ENCODE measurements at places on chromosomes 12 and 14.

DNA sequence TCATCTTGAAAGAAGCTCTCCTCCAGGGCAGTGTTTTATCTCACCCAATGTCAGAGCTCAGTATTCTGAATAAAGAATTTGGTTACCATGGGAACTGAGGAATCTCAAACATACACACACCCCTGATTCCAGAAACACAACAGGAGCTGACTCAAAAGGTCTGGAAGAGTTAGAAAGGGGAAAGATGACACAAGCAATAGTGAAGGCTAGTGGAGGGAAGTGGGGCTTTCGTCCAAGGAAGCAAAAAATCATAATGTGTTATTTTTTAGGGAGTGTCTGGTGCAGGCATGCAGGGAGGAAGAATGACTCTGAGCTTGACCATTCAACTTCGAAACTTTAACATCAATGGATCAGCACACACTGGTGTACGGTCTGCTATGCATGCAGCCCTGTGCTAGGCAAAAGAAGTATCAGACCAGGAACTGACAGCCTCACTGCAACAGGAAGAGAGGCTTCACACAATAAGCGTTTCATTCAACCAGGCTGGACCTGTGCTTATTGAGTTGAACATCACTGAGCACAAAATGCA is 20.3 kb downstream of the HEBP1 start:
- no peak for DNase-seq

DNA sequence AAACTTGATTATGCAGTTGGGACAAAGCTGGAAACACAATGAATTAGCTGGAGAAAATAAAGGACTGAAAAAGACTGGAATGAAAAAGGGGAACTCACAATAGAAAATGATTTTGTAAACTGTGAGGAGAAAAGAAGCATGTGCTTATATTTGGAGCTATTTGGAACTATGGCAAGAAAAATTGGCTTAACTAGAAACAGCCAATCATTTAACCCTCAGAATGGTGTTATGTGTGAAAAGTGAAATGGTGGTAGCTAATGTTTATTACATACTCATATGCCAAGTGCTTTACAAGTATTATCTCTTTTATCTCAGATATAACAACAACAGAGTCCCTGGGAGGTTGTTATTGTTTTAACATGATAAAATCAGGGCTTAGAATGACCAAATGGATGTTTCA is 583.1 kb upstream of the SEL1L start:
- no peak for DNase-seq

GRCh38 chr14:93720981-93721483 is 67.3 kb downstream of the PRIMA1 start:
- DNase-seq, result no peak

DNA sequence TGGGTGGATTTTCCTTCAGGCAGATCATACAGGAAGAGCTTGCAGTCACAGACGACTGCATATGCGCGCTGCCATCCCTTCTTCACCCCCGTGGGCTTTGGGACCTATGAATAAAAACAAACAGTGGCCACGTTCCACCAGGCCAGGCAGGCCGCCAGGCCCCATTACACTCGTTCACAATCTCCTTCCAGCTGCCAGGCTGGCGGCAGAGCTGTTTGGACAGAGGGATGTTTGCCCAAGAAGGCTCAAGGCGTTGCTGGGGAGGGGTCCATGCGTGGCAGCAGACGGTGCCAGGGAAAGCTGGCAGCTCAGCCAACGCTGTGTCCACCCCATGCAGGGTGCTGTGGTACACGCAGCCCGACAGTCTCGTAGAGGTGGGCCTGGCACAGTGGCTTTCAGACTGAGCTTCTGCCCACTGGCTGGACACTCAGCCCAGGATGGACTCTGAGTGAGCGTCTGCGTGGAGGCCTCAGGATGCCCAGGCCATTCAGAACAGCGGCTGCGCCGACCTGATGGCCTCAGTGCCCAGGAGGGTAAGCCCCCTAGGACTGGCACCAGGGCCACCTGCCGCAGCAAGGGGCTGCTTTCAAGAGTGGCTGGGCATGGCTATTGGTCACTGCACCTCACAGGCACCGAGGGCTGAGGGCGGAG is 27.5 kb downstream of the AMN start:
- DNase-seq, result no peak

DNA sequence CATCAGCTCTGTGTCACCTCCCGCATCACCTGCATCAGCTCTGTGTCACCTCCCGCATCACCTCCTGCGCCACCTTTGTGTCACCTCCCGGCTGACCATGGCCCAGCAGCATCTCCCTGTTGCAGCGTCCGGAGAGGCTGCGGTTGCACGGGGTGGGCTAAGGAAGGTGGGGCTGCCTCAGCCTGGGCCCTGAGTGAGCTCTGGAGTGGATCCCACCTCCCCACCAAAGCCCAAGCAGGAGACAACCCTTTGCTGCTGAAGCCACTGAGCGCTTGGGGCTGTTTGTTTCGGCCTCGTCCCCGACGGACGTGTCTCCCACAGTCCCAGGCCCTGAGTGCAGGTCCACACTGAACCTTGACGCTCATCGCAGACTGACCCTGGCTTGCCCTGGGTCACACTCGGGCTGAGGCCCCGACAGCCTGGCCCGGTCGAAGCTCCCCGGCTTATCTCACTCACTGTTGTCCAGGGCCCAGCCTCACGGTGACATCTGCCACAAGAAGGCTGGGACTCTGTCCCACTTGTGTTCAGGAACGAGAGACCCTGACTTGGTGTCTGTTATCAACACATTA is 12.2 kb downstream of the TMEM121 start:
- DNase-seq, result no peak

DNA sequence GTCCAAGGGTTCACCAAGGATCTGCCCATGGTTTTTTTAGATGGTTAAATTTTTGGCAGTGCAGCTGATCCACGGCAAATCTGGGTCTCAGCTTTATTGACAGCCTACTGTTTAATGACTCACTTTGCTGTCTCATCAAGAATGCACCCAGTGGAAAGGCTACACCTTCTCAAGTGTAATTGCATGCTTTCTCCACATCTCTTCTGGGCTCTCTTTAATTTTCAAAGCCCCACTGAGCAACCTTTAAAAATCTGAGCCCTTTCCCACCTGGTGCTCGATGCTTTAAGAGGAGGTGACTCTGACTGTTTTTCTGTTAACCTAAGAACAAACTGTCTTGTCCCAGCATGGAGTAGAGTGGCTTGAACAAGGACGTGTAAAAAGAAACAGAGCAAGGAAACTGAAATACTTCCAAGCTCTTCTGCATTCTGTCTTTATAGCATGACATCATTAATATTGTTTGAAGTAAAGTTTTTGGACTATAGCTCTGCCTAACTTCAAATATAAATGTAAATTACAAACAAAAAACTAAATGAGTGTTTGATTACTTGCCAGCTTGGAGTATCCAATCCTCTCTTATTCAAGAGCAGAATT is 214.2 kb upstream of the KRR1 start:
- DNase-seq, result no peak

DNA sequence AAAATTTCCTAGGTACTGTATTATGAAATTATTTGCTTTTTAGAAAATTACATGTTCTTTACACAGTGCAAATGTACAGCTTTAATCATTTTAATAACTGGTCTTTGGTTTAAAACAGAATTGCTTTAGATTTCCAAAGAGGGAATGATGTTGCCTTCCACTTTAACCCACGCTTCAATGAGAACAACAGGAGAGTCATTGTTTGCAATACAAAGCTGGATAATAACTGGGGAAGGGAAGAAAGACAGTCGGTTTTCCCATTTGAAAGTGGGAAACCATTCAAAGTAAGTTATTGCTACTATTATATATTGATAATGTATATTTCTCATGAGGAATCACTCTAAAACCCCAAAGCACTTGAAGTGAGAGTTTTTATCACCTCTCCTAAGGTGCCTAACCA is 13.4 kb downstream of the LGALS3 start:
- DNase-seq, result no peak

DNA sequence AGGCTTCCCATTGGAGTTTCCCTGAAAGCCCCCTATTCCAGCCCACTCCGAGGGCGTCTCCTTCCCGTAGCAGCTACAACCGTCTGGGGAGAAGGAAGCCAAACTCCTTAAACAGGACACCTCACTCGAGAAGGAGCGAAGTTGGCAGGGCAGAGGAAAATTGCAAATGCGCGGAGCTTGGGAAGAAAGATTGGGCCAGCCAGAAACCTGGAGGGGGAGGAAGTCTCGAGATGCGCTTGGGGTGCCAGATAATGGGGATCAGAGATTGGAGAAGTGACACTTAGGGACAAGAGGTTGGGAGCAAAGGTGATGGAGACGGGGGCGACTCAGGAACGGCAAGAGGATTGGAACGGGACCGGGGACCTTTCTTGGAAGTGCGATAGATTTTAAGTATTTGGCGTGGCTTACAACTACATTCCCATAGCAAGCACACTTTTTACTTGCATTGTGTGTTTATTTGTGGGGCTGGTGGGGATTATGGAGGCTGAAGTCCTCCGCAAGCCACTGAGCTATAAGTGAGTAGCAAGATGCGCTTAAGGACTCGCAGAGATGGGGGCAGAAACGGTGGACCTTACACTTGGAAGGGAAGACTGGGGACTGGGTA is 926 bp downstream of the HRK start:
- no peak for DNase-seq

DNA sequence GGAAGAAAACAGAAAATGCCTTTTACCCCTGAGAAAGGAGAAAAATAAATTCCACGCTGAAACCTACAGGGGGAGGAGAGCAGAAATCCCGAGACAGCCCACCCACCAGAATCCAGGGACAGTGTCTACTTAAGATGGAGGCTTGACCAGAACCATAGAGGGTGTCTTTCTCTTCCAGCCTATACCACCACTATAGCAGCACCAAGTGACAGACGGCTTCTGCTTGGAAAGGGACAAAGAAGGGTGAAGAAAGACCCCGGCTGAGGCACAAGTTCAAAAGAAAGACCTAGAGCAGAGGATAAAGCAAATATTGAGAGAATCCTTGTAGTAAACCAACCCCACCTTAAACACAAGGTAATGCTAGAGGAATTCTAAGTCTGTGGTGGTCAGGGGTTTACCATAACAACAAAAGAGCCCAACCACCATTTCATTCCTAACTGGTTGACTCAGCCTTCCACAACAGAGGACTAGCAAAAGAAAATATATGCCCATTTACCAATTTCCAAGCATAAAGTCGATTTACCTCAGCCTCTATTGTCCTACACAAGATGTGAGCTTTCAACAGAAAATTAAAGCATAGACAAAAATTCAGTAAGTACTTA is 105.3 kb upstream of the FOXG1 start:
- DNase-seq, result no peak

DNA sequence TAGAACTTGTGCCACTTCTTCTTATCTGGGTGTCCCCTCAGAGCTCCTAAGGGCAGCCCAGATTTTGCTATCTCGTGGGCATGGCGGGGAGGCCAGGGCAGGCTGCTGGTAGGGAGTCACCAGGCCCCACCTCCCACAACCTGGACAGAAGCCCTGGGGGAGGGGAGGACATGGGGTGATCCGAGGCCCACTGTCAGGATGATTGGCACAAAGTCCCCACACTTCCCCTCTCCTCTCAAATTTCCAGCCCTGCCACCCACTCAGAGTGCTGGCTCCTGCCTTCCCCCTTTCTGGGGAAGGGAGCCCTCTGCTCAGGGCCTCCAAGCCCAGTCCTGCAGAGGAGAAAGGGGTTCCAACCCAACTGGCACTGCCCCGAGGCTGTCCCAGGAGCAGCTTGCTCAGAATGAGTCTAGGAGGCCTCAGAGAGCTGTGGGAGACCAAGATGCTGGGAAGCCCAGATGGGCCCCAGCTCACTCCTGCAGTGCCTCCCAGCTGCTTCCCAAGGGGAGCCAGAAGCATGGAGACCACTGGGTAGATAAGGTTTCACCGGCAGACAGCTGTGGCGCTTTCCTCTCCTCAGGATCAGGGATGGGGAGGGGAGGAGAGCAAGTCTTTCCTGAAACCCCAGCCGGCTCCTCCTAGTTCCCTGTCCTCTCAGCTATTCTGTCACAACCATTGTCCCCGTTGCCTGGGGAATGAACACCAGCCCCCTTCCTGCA is 82.8 kb downstream of the B4GALNT3 start:
- DNase-seq, result no peak

DNA sequence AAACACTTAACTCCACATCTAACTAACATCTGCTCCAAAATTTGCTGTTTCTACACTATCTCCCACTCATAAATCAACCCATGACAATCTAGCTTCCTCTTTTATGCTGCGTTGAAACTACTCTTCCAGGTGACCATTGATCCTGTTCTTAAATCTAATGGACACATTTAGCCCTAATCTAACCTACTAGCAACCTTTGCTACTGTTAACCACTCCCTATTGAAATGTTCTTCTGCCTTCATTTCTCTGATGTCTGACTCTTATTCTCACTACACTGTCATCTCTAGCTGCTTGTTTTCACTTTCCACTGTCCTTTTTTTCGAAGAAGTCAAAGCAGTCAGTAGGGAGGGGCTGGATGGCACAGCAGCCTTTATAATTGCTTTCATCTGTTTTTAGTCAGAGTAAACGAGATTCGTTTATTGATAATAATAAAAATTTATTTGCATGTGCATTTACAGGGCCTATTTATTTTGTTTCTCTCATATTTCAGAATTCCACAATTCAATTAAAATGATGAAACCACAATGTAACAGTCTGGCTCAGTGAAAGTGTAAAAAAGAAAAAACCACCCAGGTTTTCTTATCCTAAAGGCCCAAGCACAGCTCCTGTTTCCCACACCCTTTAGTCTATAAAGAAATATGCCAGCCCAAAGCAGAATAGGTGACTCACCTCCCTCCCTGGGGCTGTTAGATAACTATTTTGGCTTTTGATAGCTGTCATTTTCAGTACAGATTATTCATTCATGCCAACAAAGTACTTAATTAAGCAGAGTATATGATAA is 44.9 kb downstream of the ATP2B1 start:
- no peak for DNase-seq

DNA sequence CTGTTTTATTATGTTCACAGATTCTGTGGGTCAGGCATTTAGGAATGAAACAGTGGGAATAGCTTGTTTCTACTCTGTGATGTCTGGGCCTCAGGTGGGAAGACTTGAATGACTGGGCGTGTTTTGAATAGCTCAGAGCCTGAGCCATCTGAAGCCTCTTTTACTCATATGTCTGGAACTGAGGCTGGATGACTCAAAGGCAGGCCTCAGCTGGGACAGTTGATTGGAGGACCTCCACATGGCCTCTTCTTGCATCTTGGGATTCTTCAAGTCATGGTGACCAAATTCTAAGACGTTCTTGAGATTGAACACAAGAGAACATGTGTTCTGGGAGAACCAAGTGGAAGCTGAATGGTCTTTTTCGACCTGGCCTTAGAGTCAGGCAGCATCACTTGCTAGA is 45.8 kb upstream of the TBX3 start:
- DNase-seq, result no peak

DNA sequence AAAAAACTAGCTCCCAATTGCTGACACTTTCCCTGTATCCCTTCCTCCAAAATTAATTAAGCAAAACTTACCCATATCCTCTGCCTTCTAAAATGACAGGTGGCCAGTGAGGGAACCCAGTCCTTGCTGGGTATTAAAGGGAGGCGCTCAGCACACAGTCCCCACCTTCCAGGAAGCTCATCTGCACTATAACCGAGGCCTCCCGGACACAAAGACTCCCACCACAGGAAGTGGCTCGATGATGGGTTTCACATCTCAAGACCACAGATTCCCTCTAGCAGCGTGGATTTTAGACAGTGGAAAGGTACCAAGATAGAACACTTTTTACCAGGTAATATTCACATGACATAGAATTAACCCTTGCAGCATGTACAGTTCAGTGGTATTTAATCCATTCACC is 126.8 kb upstream of the NCOR2 start:
- DNase-seq, result no peak
